ENCODE measurements at places on chromosomes 13 and 19. TPM values are rescaled to one million over a fixed set of nuclear protein-coding genes. Genes with fewer than 3 reads are reported as not detected.
A peak's percentile ranks its signal among the peaks of the same experiment; 100 is the strongest.

DNA sequence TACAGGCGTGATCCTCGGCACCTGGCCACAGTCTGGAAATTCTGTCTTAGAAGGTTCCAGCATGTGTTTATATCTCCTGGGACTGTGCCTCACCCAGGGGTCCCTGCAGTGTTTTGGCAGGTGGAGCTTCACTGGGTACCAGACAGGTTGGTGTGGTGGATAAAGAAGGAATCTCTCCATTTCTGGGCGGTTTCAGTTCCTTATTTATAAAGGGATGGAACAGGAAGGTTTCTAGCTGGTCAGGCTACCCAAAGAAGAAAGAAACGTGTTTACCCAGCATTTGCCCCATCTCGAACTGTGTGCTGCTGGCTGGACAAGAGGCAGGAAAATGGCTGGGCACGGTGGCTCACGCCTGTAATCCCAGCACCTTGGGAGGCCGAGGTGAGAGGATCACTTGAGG is 9.8 kb downstream of the PNPLA6 start:
- DNase-seq = no peak

DNA sequence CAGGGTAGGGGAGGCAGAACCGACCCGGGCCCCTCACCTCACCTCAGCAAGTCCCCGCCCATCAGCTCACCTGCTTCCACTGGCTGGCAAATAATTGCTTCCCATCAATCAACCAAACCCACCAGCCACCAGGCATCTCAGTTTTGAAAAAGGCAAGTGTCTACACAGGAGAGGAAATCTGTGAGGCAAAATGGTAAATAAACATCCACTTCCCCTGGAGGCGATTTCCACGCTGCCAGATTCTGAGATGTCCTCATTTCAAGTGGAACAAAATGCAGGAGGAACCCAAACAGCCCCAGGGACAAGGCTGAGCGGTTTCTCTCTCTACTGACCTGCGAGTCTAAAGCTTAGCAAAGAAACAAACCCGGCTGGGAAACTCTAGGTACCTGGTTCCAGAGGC is 117.5 kb downstream of the CRYL1 start:
- DNase-seq = no peak

DNA sequence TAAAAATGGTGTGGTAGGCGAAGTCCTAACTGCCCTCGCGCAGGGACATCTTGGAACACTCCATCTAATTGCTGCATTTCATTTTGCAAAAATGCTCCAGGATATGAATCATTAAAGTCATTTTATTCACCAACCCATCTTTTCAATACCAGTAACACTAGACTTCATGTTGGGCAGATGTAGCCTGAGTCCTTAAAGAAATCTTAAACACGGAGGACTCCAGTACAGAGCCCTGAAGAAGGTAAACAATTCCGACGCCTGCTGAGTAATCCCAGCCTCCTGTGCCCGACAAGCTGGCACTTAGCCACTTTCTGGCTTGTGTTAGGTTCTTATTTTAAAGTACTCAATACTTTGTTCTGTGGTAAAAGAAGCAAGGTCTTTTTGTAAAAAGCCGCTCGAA is 58.0 kb upstream of the IRS2 start:
- DNase-seq = peak; percentile 56

GRCh38 chr13:93307136-93307535 is 80.5 kb downstream of the GPC6 start:
- DNase-seq = no peak

DNA sequence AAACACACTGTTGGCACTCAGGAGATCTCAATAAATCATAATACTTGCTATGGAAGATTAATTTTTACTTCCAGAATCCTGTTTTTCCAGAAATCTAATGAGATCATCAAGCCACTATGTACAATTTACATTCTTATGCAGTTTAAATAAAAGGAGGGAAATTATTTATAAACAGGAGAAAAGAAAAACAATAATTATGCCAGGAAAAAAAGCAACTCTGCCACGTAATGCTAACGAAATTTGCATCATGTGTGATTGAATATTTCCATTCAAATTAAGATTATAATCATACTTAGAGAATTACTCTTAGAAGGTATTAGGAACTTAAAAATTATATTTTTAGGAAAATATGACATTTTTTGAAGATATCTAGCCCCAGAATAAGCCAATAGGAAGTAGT is 13.0 kb downstream of the FAM124A start:
- DNase-seq = no peak

DNA sequence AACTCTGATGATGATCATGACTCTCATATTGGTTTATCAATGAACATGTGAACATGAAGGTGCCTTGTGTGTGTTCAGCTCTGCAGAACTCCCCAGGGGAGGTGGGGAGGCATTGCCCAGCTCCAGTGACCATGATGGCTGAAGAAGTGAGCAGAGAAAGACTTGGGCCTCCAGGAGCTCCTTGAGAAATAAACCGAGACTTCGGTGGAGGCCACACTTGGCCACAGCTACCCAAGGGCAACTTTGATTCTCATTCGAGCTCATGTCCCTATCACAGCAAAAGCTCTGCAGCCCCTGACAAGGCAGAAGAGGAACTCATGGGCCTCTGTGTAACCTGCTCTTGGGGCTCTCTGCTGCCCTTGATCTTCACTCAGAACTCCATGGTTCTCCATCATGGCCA is 44.1 kb upstream of the ZNF536 start:
- DNase-seq = no peak

DNA sequence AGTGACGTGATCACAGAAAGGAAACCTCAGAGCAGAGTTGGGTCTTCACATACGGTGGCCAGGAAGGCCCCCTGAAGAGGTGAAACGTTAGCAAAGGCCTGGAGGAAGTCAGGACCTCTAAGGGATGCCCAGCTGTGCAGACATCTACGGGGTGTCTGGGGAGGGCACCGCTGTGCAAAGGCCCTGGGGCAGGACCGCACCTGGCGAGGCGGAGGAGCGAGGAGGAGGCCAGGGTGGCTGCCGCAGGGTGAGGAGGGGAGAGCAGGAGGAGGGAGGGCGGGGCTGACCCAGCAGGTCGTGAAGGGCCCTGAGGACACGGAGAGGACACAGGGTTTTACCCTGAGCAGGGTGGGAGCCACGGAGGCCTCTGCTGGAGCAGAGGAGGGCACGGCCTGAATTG is 11.8 kb upstream of the MADCAM1 start:
- DNase-seq = no peak

GRCh38 chr19:8469613-8470368 is 25.0 kb downstream of the HNRNPM start:
- no peak for DNase-seq

GRCh38 chr13:110483386-110483968 is 78.0 kb downstream of the RAB20 start:
- DNase-seq = no peak

- DNase-seq = peak; percentile 77
Measured at GRCh38 chr19:12611361-12611699, 610 bp downstream of the ZNF791 start.

DNA sequence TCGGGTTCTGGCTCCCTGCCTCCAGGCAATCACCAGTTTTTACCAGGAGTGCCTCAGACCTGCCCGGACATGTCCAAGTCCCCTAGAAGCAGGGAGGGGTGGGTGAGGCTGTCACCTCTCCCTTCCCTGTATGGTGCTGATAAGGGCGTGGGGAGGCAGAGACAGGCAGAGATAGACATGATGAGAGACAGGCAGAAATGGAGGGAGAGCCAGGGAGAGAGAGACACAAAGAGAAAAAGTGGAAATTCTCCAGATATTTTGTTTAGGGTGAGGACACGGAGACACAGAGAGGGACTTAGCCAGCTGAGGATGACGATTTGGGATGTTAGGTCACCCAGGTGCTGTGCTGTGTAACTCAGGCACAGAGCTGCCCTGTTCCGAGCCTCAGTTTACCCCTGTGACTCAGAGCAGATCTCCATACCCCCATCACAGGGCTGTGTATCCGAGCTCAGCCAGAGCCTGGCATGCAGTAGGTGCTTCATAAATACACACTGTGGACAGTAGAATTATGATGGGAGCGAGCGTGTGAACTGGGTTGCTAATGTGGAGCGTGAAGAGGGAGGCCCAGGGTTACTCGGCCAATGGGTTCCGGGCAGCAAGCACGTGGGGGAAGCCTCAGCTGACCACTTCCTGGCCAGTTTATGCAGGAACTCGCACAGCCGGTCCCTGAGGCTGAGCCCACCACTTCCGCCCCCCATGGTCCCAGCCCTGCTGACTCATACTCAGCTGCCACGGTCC is 11.9 kb upstream of the GDF15 start:
- peak; percentile 94 for DNase-seq

DNA sequence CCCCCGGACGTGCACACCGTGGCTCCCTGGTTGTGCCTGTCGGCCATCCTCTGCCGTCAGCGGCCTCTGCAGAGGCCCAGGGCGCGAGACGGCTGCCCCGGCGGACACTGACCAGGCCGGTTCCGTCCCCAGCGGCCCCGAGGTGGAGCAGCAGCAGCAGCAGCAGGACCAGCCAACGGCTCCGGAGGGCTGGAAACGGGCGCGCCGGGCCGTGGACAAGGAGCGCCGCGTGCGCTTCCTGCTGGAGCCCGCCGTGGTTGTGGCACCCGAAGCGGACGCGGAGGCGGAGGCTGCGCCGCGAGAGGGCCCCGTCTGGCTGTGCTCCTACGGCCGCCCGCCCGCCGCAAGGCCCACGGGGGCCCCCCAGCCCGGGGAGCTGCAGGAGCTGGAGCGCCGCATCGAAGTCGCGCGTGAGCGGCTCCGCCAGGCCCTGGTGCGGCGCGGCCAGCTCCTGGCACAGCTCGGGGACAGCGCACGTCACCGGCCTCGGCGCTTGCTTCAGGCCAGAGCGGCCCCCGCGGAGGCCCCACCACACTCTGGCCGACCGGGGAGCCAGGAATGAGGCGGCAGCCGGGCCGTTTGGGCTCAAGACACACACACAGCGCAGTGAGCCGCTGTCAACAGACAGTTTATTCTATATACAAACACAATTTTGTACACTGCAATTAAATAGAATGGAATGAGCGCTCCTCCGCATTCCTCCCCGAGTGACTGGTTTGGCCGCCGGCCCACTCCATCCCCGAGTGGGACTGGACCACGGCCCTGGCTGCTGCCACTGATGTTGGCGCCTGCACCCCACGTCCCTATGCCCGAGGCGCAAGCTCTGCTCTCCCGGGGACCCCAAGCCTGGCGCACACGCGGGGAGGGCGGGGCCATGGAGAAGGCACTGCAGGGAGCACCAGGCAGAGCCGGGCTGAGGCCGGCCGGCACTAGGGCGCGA is 9.1 kb downstream of the GRIN3B start:
- peak; percentile 89 for DNase-seq

DNA sequence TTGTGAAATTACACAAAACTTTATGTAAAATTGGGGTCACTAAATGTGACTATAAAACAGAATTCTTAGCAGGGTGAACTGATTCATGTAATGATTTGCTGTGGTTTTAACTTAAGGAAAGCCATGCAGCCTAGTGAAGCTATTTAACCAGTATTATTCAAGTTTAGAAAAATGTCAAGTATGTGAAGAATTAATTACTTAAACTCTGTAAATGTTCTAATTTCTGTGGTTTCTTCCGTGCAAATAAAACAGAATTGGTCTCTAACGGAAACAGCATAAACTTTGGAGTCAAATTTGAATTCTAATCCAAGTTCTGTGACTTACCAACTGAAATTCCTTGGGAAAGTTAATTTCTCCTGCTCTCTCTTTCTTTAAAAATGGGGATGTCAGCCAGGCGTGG is 13.3 kb downstream of the CDC16 start:
- DNase-seq = peak; percentile 61

- no peak for DNase-seq
Measured at GRCh38 chr19:45879055-45879454, 6.9 kb downstream of the IRF2BP1 start.

GRCh38 chr13:29858231-29858630 is 7.8 kb upstream of the UBL3 start:
- DNase-seq = no peak

DNA sequence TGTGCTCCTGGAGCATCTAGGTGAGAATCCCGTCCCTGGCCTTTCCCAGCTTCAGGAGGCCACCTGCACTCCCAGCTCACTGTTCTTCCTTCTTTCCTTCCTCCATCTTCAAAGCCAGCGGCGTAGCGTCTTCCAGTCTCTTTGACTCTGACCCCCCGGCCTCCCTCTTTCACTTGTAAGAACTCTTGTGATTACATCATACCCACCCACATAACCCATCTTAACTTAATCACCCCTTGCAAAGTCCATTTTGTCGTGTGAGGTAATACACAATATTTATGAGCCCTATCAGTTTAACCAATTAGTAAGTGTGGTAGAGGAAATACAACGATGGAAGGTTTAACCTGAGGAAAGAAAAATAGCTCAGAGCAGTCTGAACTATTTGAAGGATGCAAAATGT is 4.6 kb upstream of the CDC16 start:
- no peak for DNase-seq

DNA sequence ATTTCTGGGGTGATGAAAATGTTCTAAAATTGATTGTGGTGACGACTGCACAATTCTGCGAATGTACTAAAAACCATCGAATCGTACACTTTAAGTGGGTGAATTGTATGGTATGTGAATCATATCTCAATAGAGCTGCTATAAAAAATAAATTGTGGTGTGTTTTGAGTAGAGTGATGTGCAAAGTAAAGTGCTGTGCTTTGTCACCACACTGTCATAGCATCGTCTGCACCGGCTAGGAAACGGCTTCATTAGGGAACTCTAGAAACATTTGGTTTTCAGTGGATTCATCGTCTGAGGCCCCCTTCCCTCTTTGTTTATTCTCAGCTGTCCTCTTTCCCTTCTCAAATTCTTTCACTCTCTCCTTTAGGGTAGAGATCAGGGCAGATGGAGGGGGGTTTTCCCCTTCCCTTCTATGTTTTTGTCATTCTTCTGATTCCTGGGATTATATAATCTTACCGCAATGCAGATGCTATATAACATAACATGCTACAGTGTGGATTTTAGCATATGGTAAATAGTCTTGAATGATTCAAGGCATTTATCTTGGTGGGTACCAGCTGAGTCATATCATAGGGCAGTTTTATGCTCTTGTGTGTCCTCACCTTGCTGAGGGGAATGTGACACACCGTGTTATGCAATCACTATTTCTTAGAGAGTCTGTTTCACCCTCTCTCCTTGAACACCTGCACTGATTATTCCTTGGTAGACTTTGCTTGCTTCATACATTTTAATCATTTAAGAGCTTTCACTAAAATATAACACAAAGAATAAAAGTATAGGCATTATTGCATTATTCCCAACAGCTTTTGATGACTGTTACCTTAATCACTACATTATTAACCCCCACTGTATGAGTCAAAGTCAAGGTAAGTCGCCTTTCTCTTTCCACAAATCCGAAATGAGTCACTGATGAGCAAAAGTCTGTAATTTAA is 239.4 kb downstream of the DCLK1 start:
- DNase-seq = no peak

DNA sequence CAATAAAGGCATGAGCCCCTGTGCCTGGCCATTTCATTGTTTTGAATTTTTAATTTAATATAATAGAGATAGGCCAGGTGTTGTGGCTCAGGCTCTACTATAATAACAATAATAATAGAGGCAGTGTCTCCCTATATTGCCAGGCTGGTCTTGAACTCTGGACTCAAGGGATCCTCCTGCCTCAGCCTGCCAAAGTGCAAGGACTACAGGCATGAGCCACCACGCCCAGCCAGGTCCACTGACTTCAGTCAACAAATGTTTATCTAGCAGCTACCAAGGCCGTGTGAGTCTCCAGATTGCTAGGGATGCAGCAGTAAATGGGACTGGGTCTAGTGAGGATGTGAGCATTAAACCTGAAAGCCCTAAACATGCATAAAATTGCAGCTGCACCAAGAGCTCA is 13.8 kb upstream of the ILF3 start:
- DNase-seq = no peak

The CTXN1 gene
- total RNA-seq = 5.2 TPM

The CDX2 gene
- not detected for total RNA-seq

The PRR19 gene
- total RNA-seq = 2.0 TPM

The ZNF98 gene
- not detected for total RNA-seq

The HNRNPM gene
- total RNA-seq = 213 TPM

The LHB gene
- not detected for total RNA-seq

Data from HFFc6 (cell line).